ENCODE measurements at places on chromosomes 4 and X.
A peak's percentile ranks its signal among the peaks of the same experiment; 100 is the strongest.

GRCh38 chr4:104408878-104409277 lies 85.8 kb downstream of the CXXC4 start:
- no peak for DNase-seq

GRCh38 chr4:25069014-25069413 lies 38.3 kb upstream of the LGI2 start:
- no peak for DNase-seq

DNA sequence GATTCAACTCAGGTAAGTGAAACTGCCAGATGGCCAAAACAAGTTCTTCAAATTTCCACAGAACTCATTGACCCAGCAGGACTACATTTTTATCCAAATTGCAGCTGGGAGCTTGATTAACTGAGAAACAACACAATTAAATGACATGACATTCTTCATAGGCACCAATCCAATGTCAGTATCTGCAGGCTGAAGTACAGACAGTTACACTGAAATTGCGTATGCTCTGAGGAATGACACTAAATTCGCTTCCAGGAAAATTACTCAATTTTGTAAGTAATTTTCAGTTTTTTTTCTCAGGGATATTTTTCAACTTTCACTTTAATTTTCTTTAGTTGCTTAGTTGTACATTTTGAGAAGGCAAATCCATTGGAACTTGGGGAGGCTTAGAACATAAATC lies 4.5 kb downstream of the C1GALT1C1 start:
- DNase-seq: no peak

DNA sequence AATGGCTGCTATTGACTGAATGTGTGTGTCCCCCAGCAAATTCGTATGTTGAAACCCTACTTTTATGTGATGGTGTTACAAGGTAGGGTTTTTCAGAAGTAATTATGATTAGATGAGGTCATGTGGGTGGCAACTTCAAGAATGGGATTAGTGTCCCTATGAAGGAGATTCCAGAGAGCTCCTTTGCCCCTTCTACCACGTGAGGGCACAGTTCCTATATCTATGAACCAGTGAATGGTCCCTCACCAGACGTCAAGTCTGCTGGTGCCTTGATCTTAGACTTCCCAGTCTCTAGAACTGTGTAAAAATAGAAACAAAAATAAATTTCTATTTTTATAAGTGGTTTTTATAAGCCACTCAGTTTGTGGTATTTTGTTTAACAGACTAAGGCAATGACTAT lies 1137.6 kb upstream of the IGFBP7 start:
- no peak for DNase-seq

DNA sequence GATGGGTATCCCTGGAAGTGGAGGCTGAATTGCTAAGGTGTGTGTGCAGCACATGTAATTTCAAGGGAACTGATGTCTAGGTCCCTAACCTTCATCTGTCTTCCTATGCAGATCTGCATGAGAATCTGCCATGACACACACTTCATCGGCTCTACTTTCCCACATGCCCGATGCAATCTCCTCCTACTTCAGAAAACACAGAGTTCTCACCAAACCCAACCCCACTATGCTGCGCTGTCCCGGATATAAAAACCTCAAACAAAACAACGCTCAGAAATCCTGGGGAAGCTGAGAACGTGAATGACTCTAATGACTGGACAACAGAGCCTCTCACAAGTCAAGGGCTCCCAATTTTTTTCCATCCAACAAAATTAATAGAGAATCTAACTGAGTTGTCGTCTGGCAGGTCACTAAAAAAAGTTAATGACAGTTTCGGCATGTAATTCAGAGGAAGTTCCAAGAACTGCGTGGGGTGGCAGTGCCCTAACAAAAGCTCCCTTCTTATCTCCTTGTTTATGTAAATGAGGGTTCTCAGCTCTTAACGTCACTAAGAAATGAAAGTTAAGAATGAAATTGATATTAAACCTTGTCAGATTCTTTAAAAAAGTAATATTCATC lies 39.0 kb downstream of the STX18 start:
- peak; percentile 17 for DNase-seq

GRCh38 chr4:136025540-136025939 lies 1506.8 kb downstream of the PCDH18 start:
- no peak for DNase-seq

DNA sequence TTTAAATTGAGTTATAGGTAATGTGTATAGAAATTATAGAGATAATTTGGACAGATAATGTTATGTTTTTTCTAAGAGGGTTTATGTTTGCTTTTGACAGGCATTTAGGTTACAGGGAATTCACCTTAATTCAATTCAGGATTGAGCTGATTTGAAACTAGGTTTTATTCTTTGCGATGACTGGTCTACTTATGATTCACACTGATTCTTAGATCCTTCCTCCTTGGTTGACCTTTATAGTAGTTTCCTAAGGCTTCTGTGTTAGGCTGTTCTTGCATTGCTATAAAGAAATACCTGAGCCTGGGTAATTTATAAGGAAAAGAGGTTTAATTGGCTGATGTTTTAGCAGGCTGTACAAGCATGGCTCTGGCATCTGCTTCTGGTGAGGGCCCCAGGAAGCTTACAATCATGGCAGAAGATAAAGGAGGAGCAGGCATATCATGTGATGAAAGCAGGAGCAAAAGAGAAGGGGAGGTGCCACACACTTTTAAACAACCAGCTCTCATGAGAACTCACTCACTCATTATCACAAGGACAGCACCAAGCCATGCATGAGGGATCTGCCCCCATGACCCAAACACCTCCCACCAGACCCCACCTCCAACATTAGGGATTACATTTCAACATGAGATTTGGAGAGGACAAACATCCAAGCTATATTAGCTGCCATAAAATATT lies 155.0 kb upstream of the SFRP2 start:
- DNase-seq: no peak

DNA sequence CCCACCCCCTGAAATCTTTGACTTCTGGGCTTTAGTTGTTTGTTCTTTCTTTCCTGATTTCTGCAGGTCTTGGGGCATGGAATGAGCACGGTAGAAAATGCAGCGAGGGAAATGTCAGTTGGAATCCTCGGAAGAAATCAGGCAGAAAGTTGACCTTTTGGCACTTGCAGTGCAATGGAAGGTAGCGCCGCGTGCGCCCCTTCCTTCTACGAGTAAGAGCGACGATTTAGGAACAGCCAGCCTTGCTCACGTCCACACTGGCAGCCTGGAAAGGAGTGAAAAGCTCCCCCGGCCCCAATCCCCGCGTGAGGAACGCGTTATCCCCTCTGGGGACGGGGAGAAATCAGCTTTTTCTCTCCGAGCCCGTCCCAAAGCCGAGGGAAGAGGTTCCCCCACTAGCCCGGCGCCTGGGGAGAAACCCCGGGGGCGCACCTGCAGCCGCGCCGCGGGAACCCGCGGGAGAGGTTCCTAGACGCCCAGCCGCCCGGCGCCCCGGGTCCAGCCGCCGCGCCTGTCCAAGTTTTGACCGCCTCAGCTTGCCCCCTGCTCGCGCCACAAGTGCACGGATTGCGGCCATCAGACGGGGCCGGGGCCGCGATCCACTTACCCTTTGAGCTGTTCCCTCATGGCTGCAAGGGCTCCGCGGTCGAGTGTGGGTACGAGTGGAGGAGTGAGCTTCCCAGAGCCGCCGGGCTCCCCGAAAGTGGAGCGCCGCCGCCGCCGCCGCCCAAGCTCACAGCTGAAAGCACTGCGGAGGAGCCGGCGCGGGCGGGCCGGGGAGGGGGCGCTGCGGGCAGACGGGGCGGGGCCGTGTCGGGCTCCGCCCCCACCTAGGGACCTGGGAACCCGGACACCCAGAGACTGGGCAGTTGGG lies 194.6 kb upstream of the FTHL17 start:
- DNase-seq: no peak

DNA sequence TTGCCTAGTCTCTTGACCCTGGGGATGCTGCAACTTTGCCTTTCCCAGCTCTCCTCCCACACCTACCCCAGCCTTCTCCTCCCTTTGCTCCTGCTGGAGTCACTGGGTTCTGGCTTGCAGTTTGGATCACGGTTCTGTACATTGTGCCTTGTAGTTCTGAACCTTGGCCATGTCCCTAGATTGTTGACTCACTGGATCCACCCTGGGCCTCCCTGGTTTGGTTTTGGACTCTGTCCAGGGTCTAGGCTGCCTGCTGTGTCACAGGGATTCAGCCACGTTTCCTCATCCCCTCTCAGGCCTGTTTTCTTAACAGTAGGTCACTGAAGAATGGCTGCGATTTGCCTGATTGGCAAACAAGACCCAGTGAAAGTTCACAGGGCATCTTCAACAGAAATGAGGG lies 11.5 kb upstream of the GABRE start:
- DNase-seq: no peak

DNA sequence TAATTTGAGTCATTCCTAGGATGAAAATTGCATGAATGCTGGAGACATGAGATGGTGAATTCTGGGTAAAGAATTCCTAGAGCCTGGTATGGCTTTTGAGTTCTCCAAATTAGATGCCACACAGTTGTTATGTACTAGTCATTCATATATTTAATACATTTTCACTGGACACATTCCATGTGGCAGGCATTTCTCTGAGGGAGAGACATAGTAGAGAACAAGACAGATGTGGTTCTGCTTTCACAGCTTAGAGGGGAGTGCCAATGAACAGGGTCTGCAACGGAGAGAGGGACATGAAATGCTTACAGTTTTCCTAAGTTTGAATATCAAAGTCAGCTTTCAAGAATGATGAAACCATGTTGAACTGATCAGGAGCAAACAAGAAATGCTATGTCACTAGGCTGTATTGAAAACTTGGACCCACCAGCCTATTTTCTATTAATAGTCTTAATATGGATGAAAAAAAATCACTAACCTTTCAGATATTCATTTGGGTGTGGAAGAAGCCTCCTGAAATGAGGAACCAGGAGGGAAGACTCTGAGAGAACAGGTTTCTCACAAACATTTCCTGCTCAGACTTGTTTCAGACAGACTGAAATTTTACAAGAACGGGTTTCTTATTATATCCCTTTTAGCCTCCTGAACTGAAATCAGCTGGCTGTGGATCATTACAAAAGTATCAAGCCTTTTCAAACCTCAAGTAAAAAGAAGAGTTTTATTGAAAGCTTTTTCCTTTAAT lies 276.0 kb upstream of the TET2 start:
- DNase-seq: no peak

DNA sequence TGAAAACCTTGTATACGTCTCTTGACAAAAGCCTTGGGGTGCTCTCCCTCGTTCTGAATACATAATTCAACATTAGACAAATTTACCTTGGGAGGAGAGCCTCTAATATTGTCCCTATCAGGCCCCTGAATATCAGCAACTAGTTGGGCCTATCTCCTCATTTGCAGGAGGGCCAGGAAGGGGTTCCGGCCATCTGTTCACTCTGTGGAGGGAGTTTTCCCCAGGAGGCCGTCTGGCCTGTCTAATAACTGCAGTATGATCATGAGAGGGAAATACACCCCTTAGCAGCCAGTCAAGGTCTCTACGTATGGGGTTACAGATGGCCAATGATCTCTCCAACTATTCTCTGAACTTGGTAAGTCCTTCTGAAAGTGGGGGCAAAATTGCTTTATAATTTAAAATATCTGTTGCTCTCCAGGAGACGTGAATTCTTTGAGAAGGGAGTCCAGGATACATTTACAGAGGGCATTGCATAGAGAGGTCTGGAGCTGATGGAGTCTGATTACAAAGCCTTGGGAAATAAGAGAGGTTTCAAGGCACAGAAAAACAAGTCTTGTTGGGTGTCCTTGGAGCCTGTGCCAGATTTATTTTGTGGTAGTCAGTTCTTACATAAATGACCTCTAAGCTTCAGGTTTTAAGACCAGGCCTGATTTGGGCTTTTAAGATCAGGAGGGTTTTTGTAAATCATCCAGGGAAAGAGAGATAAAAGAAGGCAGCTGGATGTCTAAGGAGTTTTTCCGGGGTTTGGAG lies 48.2 kb upstream of the UXT start:
- DNase-seq: no peak

DNA sequence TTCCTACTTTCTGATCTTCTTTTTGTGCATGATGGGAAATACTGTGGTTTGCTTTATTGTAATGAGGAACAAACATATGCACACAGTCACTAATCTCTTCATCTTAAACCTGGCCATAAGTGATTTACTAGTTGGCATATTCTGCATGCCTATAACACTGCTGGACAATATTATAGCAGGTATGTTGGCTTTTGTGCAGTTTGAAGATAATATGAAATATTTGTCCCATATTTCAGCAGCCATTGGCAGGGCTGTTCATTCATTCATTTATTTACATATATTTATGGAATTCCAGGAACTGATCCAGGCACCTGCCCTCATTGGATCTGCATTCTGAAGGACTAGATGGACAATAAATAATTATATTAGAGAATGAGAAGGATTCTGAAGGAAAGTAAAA lies 96.9 kb downstream of the NPFFR2 start:
- no peak for DNase-seq

GRCh38 chr4:159177265-159178150 lies 74.6 kb downstream of the RAPGEF2 start:
- no peak for DNase-seq

GRCh38 chr4:188037003-188037713 lies 41.6 kb downstream of the ZFP42 start:
- DNase-seq: no peak

DNA sequence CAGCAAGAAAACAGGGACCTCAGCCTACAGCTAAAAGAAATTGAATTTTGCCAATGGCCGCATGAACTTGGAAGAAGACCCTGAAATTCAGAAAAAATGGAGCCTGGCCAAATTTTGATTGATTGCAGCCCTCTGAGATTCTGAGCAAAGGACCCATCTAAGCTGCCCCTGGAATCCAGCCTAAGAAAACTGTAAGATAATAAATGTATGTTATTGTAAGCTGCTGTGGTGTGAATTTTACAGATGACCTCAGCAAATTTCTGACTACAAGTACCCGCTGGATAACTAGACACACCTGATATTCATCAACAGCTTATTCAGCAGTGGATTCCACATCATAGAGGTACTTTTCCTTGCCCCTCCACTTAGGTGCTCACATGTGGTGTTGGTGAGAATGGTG lies 119.5 kb upstream of the EPHA5 start:
- DNase-seq: no peak

DNA sequence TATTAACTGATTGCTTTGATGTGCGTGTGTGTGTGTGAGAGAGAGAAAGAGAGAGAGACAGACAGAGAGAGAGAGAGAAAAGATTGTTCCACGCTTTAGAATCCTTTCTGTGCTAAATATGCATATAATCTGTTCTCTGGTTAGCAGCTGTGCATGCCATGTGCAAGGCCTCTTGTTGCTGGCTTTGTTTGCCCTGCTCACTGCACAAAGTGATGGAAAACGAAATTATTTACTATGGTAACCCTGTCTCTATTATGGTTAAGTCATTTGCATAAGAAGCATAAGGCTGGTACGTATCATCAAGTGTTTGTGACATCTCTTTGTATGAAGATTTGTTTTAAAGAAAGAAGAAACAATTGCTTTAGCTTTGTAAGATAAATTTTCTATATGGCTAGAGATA lies 190.2 kb upstream of the POF1B start:
- DNase-seq: no peak

Data from central memory CD4-positive, alpha-beta T cell (primary cell).